ENCODE measurements at places on chromosomes 13 and 19.
A peak's percentile ranks its signal among the peaks of the same experiment; 100 is the strongest.

DNA sequence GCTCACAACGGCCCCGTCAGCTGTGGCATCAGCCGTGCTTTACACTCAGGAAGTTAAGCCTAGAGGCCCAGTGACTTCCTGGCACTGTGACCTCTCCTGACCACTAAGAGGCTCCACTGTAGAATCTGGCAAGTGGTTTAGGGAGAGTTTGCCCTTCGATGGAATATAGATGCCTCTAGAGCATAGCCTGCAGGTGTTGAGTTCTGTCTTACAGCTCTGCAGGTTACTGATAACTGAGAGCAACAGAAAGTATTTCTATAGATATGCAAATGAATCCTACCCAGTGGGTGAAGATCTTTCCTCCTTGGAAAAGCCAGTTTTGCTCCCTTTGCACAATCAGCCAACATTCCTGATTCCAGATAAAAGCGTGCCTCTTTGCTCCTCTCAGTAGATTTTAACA lies 35.8 kb downstream of the ATP12A start:
- no peak for DNase-seq

- DNase-seq, result no peak
Observed at GRCh38 chr13:74465271-74465670, 331.1 kb upstream of the KLF12 start.

DNA sequence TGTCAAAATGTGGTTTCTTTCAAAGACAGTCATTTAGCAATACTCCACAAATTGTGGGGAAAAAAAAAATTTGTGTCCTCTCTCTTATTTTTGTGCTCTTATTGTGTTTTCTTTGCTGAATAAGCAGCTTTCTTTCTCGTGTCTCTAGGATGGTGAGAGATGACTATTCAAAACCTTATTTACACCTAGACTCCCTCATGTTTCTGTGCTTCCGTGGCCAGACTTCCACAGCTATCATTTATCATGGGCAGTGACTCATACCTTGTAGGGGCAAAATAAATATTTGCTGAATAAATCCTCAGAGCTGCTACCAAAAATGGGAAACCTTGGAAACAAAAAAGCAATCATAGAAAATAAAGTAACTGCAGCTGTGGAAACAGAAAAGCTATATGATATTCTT lies 204.9 kb upstream of the MIR17HG start:
- DNase-seq, result peak; percentile 94

DNA sequence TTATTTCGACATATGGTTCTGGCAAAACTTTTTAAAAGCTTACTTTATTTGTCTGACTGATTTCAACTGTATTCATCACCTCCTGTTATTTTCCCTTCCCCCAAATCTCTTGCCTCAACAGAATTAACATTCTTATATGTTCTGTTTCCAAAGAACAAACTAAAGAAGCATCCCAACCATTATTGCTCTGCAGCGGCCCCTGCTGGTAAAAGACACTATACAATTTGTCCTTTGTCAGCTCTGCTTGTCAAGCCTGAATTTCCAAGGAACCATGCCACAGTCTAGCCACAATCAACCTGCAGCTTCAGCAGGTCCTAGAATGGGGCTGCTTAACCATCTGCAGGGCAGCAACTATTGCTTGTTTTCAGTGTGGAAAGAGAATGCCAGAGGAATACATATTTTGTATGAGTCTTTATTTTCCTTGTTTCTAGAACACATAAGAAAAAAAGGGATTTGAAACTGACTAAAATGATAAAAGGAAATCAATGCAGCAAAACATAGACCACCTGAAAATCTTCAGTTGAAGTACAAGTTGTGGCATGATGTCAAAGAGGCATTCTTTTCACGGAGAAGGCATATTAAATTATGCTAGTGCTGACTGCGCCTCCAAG lies 845.3 kb downstream of the DIAPH3 start:
- peak; percentile 62 for DNase-seq

GRCh38 chr13:40273253-40274025 lies 393.0 kb downstream of the FOXO1 start:
- no peak for DNase-seq

GRCh38 chr19:31110336-31110735 lies 238.9 kb downstream of the TSHZ3 start:
- DNase-seq, result peak; percentile 47

GRCh38 chr19:4606921-4607678 lies 32.2 kb upstream of the TNFAIP8L1 start:
- DNase-seq, result no peak

- DNase-seq, result no peak
Observed at GRCh38 chr13:43243711-43244110, 220.3 kb downstream of the DNAJC15 start.

GRCh38 chr13:59677430-59677829 lies 486.3 kb downstream of the DIAPH3 start:
- no peak for DNase-seq

GRCh38 chr19:15519433-15519976 lies 11.2 kb downstream of the CYP4F22 start:
- DNase-seq, result no peak

- no peak for DNase-seq
Observed at GRCh38 chr13:58767566-58767965, 1136.0 kb downstream of the PCDH17 start.

- DNase-seq, result peak; percentile 75
Observed at GRCh38 chr19:49224879-49225278, 67.3 kb downstream of the TRPM4 start.

GRCh38 chr19:38697197-38697596 lies 47.1 kb downstream of the CAPN12 start:
- DNase-seq, result no peak

GRCh38 chr19:19417046-19417445 lies 11.6 kb downstream of the GATAD2A start:
- DNase-seq, result no peak

GRCh38 chr13:44756276-44756810 lies 180.2 kb upstream of the TSC22D1 start:
- DNase-seq, result no peak

DNA sequence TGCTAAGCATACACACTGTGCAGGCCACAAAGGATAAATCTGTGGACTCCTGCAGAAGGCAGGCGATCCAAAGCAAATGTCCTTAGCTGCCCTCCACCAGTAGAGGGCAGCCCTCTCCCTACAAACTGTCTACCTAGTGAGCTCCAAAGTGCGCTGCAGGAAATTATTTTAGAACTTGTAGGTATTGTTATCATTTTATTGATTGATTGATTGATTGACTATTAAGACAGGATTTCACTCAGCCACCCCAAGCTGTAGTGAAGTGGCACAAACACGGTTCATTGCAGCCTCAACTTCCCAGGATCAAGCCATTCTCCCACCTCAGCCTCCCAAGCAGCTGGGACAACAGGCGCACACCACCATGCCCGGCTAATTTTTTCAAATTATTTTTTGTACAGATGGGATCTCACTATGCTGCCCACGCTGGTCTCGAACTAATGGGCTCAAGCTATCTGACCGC lies 37.3 kb downstream of the RNF6 start:
- peak; percentile 68 for DNase-seq

GRCh38 chr19:17482877-17483604 lies 12.7 kb downstream of the SLC27A1 start:
- no peak for DNase-seq

- DNase-seq, result no peak
Observed at GRCh38 chr19:44876930-44877535, 14.0 kb upstream of the TOMM40 start.

- DNase-seq, result no peak
Observed at GRCh38 chr13:43446126-43446525, 340.6 kb downstream of the ENOX1 start.

DNA sequence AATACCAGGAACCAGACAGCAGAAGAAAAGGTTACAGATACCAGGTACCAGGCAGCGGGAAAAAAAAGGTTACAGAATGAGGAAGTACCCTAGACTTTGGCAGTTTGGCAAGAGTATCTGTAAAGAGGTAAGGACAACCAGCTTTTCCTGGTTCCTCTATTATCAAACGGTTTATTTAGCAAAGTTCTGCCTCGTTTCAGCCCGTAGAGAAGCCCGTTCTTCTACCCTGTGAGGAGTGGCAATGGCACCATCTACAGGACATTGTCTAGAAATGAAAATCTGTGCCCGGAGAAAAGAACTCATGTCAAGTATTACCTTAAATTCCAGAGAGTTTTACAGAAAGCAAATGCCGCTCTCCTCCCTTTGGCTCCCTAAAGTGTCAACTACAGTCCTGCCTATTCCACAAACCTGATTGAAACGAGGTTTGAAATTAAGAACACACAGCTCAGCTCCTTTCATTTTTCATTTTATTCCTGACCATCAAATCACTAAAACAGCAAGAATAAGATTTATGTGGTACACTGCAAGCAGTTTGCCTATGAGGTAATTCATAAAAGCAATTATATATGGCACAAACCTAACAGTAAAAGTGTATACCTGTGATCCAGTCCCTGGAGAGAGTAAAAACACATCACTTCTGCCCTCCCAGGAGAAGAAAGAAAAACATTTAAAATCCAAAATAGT lies 226.3 kb downstream of the SLC7A1 start:
- peak; percentile 48 for DNase-seq

DNA sequence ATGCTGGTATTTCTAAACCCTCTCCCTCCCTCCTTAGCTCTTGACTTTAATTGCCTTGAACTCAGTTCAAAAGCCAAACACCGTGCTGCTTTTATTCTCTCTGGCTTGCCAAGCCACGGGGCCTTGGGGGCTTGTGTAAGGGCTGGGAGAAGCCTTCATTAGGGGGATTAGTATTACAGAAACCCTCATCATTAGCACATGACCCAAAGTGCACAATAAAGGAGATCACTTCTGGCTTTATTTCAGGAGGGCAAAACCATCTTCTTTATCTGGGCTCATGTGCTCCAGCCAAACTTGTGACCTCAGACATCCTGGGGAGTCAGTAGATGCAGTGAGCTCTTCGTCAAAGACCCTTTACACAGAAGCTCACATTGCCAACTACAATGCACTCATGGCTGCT lies at the start of gene DCT:
TSS of gene DCT (minus strand) at position 67 of the 400 bp plus-strand sequence. CDS start 427 bp downstream, outside the sequence.
- DNase-seq, result no peak

DNA sequence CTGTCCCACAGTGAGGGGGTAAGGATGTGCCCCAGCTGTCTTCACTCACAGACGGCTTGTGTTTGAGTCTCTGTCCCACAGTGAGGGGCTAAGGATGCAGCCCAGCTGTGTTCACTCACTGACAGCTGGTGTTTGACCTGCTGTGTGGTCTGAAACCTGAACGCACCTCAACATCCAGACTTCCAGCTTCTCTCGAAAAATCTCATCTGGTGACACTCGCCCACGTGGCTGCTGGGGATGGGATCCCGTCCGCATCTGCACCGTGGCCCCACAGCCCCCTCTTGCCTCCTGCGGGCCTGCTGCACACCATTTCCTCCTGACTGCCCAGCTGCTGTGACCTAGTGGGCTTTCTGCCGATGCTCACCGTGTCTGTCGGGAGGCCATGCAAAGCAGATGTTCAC lies 27.3 kb downstream of the CHAF1A start:
- DNase-seq, result no peak

- no peak for DNase-seq
Observed at GRCh38 chr19:55866521-55866920, 30.2 kb downstream of the NLRP4 start.

All from fibroblast of skin of back (primary cell).